Stimulated activated CD8-positive, alpha-beta memory T cell treated with anti-CD3 and anti-CD28 coated beads, Interleukin-7, amount 100 ng/mL, for 48 hours (primary cell): ENCODE measurements at places on chromosomes 2 and 18.
A peak's percentile ranks its signal among the peaks of the same experiment; 100 is the strongest.

GRCh38 chr18:10072671-10073175, 158.9 kb downstream of the VAPA start:
- DNase-seq = no peak

GRCh38 chr2:1055014-1055595, 104.5 kb downstream of the SNTG2 start:
- no peak for DNase-seq

DNA sequence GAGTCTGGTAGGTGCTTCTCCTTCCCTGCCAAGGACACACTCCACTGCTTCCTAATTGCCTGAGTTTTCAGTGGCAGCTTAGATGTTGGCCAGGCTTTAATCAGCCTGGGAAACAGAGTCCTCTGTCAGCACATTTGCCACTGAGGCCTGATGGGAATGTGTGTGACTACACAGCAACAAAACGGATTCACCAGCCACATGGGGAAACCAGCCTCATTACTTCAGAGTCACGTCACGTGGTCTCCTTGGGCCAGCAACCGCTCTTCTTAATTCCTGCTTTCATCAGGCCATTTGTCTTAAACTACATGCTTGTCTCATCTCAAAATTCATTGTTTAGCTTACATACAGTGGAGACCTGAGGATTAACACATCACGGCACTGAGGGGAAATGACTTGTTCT, 93.9 kb upstream of the LTBP1 start:
- no peak for DNase-seq

DNA sequence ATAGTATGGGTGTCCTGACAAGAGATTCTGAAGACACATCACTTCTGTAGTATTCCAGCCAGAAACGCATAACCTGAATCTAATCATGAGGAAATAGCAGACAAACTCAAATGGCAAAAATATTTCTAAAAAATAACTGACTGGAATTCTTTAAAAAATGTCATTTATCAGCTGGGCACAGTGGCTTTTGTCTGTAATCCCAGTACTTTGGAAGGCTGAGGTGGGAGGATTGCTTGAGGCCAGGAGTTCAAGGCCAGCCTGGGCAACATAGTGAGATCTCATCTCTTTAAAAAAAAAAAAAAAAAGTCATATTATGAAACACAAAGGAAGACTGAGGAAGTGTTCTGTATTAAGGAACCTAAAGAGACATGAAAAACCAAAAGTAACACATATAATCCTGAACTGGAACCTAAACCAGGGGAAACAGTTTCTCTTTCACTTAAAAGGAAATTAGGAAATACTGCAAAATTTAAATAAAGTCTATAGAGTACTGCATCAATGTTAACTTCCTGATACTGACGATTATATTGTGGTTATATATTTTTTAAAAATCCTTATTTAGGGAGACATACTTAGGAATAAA, 29.9 kb downstream of the SESTD1 start:
- DNase-seq = no peak

GRCh38 chr2:151946899-151947812, 118.9 kb upstream of the ARL5A start:
- DNase-seq = no peak

- no peak for DNase-seq
These were observed 54.5 kb downstream of the ACSL3 start for GRCh38 chr2:222915092-222915957.

- DNase-seq = no peak
These were observed 4.9 kb downstream of the DES start for GRCh38 chr2:219422952-219423534.

DNA sequence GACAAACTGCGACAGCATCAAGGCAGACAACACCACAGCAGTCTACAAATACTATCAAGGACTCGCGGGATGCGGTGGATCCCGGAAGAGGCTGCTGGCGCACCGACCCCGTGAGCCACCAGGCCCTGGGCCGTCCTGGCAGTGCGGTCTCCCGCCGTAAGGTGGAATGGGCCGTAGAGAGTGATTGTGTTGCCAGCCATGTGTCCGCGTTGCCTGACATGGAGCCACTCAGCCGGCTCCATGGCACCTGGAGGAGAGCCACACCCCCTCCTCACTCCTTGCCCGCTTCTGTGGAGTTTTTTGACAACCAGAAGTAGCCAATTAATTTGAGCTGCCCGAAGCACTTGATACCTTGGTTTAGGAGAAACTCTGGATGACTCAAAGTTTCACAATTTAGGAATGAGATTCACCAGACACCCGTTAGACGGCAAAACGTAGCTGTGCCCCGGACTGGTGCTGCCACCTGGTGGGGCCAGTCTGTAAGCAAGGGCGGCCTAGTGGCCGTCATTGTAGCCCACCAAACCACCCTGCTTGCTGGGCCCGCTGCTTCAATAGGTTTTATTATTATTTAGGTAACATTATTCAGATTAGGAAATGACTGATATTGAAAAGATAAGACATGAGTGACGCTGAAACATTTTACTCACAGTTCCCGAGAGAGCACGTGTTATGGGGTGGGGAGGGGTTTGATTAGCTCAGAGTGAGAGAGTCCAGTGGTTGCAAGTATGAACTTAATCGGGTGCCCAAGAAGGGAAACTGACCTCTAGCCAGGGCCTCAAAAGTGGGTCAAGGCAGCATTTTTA, 10.2 kb upstream of the IMP4 start:
- peak; percentile 59 for DNase-seq

- DNase-seq = no peak
These were observed 152.4 kb upstream of the KCTD1 start for GRCh38 chr18:26700728-26701127.

DNA sequence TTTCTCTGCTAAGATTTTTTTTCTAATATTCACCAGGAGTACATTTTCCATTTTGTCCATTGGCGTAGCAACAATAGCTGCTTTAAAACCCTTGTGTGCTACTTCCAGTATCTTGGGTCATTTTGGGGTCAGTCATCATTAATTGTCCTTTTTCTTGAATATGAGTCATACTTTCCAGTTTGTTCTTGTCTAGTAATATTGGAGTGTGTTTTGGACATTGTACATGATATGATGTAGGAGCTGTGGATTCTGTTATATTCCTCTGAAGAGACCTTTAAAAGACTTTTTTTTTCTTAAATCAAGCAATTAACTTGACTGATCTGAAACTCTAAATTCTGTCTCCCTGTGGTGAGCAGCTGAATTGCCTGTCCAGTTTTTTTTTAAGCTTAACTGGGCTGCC, 40.8 kb downstream of the AGPS start:
- DNase-seq = no peak

- DNase-seq = no peak
These were observed 303.4 kb downstream of the ALK start for GRCh38 chr2:29618024-29618423.

- no peak for DNase-seq
These were observed 640.4 kb downstream of the NR4A2 start for GRCh38 chr2:155692106-155692505.

DNA sequence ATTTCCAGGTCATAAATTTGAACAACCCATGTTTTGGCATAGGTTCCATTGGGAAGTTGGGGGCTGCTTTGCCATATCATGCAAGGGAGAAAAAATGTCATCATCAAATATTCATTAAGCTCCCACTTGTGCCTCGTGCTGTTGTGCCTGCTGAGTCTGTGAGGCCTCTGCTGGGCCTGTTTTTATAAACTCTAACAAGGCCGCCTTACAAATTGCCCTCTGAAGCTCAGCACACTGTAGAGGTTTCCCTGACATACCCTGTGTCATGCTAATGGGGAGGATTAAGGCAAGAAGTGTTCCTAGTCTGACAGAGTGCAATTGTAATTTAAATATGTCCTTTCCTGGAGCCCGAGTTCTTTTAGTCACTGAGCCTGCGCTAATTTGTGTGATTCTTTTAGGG, 17.6 kb downstream of the OSBPL6 start:
- DNase-seq = no peak

- DNase-seq = no peak
These were observed 78.4 kb downstream of the CTNNA2 start for GRCh38 chr2:79591281-79591680.

DNA sequence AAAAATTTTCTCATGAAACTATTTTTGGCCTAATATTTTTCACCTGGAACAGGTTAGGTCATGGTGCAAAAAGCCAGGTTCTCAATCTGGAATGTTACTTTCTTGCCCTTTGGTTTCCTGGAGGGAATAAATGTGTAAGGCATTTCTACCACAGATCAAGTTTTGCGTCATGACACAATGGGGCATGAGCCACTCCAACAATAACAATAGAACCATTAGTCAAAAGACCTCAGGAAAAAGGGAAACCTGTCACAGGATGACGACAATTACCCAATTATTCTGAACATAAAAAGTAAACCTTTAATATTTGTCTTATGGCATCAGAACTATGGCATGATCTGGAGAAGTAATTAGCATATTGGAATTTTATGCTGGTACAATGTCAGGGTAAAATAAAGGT, 88.2 kb upstream of the HNRNPA3 start:
- DNase-seq = no peak

- peak; percentile 32 for DNase-seq
These were observed 62.7 kb downstream of the ZCCHC2 start for GRCh38 chr18:62585274-62586150.

DNA sequence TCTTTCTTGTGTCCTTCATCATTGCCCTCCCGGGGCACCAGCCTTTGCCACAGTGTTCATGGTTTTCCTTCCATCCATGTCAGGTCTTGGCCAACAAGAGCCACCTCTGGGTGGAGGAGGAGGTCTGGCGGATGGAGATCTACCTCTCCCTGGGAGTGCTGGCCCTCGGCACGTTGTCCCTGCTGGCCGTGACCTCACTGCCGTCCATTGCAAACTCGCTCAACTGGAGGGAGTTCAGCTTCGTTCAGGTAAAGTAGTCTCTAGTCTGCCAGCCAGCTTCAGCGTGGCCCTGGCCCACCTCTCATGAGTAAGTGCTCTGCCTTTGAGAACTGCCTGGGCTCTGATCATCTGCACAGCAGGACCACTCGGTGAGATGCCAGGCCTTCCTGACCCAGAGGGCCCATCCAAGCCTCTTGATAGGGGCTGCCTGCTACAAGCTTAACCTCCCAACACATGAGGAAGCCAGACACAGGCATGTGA, 31.0 kb downstream of the STEAP3 start:
- no peak for DNase-seq

GRCh38 chr2:102581911-102582310, 37.4 kb upstream of the SLC9A2 start:
- DNase-seq = no peak

DNA sequence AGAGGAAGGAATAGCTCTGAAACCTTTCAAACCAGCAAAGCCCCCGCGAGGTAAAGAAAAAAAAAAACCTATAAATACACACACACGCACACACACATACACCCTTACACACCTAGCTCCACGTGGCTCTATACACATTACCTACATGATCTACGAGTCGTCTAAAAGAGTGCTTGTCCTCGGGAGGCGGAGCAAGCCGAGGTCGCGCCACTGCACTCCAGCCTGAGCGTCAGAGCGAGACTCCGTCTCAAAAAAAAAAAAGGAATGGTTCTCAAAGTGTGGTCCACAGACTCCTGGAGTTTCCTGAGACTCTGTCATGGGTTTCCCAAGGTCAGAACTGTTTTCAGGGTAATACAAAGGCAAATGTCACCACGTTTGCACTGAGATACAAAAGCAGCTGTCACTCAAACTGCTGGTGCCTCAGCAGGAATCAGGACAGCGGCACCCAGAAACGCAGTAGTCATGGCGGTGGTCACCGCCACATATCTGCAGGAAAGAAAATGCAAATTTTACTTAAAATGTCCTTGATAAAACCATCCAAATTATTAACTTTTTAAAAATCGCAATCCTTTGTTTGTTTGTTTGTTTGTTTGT, 130.0 kb upstream of the GPC1 start:
- no peak for DNase-seq

DNA sequence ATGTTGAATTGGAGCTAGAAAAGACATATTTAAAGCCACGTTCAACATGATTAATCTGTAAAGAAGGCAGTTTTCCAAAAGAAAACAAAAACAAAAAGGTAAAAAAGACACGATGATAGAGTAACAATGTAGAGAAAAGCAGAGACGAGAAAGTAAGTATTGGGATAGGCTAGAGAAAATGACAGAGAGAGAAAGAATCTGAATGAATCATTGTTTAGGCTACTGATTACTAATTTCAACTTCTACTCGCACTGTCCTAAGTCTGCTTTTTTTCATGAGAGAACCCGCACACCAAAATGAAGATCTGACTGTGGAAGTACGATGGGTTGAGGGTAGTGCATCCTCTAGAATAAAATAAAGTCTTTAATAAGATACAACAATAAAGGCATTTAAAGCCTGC, 1599.2 kb upstream of the TMEFF2 start:
- DNase-seq = no peak

DNA sequence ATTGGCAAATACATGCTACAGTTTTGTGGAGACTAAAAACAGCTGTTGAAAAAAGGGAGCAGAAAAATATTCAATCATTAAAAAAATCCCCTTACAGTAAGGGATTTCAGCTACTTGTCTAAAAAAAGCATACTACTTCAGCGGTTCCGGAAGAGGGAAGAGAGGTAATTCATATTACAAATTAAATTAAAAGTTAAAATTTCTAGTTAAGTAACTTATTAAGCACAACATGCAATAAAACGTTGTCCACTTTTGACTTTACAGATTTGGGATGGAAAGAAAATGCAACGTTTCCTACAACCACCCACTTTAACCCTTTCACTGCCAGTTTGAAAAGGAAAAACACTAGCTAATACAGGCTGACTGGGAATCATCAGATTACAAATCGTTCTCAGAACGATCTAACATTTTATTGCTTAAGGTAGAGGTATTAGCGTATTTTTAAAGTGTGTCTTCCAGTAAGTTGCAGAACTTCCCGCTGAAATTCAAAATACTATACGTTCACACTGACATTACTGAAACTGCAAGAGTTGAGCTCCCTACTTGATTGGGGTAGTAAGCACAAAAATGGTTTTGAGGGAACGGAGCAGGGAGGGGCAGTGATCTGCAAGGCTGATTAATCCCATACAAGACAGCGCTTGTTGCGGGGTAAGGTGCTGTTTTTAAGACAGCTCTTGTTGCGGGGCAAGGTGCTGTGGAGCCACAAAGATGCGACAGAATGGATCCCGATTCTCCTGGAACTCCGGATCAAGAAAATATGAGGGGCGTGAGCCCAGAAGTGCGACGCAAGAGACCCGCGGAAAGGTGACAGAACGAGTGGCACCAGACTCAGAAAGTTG, 743 bp downstream of the HADHA start:
- no peak for DNase-seq

- no peak for DNase-seq
These were observed 12.7 kb upstream of the SMAD4 start for GRCh38 chr18:51017140-51017879.

GRCh38 chr2:71419976-71420375, 33.4 kb upstream of the DYSF start:
- no peak for DNase-seq
